ENCODE measurements at places on chromosomes 7 and 10.

- no peak for DNase-seq
Measured at GRCh38 chr10:23479798-23480473, 41.1 kb downstream of the OTUD1 start.

- DNase-seq: no peak
Measured at GRCh38 chr7:142089035-142089434, 22.5 kb upstream of the MGAM2 start.

- DNase-seq: no peak
Measured at GRCh38 chr10:103789161-103789560, 66.2 kb downstream of the SH3PXD2A start.

- peak; percentile 61 for DNase-seq
Measured at GRCh38 chr10:91635401-91636400, 2.8 kb upstream of the PPP1R3C start.

DNA sequence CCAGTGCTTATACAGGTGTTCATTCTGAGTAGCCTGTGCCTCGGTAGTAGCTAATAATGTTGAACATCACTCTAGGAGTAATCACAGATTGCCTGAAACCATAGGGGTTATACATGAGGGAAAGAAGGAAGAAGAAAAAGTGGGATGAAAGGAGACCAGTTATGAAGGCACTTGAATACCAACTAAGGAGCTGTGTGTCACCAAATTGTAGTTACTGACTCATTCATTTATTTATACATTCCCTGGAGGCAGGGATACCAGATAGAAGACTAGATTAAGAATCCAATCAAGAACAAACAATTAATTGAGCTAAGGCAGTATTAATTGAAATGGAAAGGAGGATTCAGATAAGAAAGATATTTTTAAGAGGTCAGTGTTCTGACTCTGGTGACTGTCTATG, 129.6 kb upstream of the PRPS1L1 start:
- DNase-seq: no peak

GRCh38 chr10:6612371-6612770, 32.3 kb upstream of the PRKCQ start:
- no peak for DNase-seq

DNA sequence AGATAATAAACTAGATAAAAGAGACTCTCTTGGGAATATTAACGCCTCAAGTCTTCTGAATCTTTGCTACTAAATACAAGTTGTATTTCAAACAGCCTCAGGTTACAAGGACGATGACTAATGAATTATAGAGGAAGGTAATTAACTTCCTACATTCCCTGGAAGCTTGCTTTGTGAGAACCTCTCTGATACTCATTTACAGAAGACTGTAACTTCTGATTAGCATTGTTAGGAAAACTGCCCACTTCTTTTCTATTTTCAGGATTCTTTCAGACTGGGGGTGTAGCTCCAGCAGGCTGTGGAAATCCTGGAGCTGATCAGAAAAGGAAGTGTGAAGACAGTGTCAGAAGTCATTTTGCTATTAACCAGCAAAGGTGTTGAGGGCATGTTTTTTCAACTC, 316.7 kb upstream of the NPSR1 start:
- DNase-seq: no peak

DNA sequence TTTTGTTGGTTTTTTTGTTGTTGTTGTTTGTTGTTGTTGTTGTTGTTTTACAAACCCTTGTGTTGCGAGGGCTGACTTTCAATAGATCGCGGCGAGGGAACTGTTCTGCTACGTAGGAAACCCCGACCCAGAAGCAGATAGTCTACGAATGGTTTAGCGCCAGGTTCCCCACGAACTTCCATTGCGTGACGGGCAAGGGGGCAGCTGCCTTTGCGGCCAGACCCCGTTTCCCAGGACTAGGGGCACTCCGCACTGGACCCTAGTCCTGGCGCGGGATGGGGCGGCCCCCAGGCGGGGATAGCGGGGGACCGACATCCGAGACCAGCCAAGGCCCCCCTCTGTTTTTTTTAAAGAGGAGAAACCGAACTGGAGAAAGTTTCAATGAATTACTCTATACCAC, 119.6 kb downstream of the LRRTM3 start:
- no peak for DNase-seq

GRCh38 chr10:133279326-133280226, 2.9 kb upstream of the ADAM8 start:
- no peak for DNase-seq

DNA sequence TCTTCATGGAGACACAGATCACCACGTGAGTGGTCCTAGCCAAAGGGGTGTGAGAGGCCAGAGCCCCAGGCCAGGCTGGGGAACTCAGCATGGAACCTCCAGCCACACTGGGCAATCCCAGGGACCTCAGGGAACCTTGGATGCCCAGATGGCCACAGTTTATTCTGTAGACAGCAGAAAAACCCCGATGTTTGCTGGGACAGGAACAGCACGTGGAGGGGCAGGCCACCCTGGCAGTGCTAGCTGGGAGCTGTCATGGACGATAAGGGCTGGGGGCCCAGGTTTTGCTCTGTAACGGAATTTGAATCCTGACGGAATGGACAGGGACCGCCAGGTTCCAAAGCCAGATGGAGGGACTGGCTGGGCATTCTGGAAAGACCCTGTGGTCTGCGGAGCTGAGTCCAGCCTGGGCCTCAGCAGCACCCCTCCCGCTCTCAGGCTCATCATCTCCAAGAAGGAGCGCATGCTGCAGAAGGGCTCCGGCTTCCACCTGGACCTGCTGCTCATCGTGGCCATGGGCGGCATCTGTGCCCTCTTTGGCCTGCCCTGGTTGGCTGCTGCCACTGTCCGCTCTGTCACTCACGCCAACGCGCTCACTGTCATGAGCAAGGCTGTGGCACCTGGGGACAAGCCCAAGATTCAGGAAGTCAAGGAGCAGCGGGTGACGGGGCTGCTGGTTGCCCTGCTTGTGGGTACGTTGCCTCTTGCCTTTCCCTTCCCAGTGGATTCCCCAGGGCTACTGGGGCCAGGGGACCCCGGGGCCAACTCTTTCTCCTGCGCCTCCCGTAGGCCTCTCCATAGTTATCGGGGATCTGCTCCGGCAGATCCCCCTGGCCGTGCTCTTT, 5.6 kb downstream of the FASTK start:
- no peak for DNase-seq

GRCh38 chr10:17358461-17358860, 95.9 kb downstream of the ST8SIA6 start:
- no peak for DNase-seq

DNA sequence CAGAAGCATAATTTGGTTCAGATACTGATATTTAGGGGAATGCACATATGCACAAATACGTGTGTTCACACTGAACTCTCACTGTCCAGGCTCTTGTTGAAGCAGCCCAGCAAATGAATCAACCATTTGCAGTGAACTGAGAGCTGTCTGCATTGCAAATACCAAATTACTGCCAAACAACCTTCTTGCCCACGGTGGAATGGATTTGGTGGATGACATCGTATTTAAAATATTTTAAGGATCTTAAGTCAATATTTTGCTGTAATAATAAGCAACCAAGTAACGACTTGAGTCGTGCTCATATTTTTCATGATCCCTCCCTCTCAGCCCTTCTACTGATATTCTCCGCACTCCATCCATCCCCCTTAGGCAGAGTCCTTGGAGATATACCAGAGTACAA, 107.9 kb upstream of the FEZF1 start:
- no peak for DNase-seq

DNA sequence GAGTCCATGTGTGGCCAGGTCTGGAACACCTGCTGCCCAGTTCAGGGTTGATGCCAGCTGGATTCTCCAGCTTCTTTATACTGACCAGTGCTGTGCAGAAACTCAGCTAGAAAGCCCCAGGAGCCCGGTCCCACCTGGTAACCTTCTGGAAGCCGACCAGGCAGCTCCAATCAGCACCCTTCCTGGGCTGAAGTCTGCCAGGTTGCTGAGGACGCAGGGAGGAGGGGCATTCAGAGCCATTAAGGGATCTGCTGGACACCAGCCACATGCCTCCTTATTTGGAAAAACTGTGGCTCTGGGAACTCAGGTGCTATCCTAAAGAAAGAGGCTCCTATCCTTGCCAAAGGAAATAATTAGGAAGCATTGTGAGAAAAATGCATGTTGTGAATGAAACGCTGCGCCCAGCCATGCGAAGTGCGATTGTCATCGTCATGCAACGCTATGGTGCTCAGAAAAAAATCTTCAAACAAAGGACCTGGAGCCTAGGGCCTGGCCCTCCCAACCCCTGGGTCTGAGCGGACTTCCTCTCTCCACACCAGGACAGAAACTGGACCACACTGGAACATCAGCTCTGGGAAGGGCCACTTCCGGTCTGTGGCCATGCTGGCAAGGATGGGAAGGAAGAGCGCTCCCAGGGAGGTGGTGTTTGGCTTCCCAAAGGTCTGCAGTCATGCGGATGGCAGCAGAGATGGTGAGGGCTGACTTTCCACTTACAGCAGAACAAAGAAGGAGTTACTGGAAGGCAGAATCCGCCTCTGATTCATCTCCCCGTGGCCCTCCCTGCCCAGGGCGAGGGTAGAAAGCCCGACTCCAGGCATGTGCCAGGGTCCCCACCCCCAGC, 90.1 kb downstream of the FAM53B start:
- DNase-seq: no peak

- DNase-seq: no peak
Measured at GRCh38 chr7:82442492-82443035, 1.0 kb downstream of the CACNA2D1 start.

- DNase-seq: no peak
Measured at GRCh38 chr10:49837685-49838084, 75.6 kb upstream of the OGDHL start.

DNA sequence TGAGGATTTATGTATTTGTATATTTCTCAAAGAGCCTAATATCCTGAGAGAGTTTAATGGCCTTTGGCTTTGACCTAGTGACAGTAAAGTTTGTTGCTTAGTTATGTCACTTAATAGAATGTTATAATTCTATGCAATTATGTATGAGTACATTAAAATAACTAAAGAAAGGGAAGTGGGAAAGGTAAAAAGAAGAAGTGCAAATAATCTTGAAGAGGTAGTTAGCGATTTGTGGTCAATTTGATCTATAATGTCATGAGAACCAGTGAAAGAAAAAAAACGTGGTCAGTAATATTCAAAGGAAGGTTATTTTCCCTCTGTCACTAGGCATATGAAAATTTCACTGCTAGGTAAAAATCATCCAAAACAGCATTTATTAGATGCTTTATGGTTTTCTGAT, 143.4 kb upstream of the LSM8 start:
- DNase-seq: no peak
